ENCODE measurements at places on chromosomes 2 and 18. TPM values are rescaled to one million over a fixed set of nuclear protein-coding genes. Genes with fewer than 3 reads are reported as not detected.

The ERMN gene
- 1.1 TPM for total RNA-seq

GRCh38 chr2:217797661-217798069, 205.1 kb downstream of the TNS1 start:
- DNase-seq, result peak; percentile 36

The LINC00305 gene
- not detected for total RNA-seq

DNA sequence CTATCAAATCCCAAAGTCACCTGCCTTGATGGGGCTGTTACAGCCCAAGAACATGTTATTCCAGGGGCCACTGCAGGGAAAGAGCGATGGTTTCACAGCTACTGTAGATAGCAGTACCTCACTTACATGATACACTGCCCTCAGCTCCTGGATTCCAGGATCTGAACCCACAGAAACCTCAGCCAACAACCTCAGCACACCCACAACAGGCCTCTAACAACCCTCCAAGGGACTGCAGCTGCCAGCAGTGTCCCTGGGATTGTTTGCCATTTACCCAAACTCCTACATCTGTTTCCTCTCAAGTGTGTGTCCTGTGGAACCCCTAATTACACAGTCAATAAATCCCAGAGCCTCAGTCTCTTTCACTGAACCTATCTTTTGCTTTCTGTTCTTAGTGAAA, 28.2 kb downstream of the OSBPL1A start:
- DNase-seq, result no peak

DNA sequence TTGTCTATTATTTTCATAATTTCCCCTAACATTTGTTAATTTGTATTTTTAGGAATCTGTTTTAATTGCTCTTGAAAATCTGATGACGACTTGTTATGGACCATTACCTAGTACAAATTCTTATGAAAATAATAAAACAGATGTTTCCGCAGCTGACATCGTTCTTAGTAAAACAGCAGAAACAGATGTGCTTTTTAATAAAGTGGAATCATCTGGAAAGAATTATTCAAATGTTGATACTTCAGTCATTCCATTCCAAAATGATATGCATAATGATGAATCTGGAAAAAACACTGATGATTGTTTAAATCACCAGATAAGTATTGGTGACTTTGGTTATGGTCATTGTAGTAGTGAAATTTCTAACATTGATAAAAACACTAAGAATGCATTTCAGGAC, 69.9 kb downstream of the PMS1 start:
- no peak for DNase-seq

- DNase-seq, result no peak
Measured at GRCh38 chr2:169285531-169286235, 76.7 kb downstream of the LRP2 start.

The DLX1 gene
- not detected for total RNA-seq

DNA sequence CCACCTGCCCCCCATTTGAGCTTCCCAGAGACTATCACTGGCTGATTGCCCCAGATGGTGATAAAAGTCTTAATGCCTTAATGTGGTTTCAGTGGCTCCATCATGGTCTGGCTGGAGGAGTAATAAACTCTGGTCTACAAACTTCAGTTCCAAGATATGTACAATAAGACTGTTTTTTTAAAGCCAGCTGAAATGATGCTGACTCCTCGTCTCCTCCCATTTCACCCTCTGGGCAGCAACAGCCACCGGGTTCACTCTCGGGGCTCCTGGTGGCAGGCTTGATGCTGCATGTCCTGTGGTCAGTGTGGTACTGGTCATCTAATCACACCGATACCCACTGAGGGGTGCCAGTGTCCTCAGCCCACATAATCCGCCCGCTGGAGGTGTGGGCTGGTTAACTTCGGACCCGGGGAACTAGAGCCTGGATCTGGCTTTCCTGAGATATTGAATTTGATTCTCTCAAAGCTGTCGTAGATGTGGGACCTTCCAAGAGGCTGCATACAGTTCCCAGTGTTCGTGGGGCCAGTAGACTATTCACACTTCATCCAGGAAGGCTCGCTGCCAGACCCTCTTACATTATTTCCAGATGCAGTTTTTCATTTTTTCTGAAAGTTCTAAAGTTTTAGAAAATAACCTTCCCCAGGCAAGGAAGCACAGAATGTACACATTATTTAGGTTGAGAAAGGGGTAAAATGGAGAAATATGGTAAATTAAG, 95.3 kb downstream of the GALR1 start:
- no peak for DNase-seq

- no peak for DNase-seq
Measured at GRCh38 chr2:44707945-44708660, 233.4 kb upstream of the SIX3 start.

DNA sequence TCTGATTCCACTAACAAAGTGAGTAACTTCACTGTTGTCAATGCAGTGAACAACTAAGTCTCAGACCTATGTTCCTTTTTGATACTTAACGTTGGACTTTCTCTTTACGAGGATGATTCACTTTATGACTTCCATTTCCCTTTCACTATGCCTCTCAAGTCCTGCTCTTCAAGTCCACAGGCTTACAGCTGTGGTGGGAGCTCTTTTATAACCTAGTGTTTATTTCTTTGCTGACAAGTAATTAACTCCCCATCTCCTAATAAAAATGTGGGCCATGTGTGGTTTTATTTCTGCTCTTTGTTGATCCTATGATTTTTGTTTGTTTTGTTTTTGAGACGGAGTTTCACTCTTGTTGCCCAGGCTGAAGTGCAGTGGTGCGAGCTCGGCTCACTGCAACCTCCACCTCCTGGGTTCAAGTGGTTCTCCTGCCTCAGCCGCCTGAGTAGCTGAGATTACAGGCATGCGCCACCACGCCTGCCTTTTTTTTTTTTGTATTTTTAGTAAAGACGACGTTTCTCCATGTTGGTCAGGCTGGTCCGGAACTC, 142.1 kb downstream of the USP34 start:
- no peak for DNase-seq

GRCh38 chr2:27096748-27097297, 10.3 kb downstream of the KHK start:
- no peak for DNase-seq

The ITGB6 gene
- not detected for total RNA-seq

- no peak for DNase-seq
Measured at GRCh38 chr2:25606892-25607291, 66.5 kb downstream of the DTNB start.

The C2orf66 gene
- not detected for total RNA-seq

The FOXD4L1 gene
- total RNA-seq, result 0.19 TPM

GRCh38 chr2:186560254-186560653, 29.6 kb upstream of the ITGAV start:
- no peak for DNase-seq

DNA sequence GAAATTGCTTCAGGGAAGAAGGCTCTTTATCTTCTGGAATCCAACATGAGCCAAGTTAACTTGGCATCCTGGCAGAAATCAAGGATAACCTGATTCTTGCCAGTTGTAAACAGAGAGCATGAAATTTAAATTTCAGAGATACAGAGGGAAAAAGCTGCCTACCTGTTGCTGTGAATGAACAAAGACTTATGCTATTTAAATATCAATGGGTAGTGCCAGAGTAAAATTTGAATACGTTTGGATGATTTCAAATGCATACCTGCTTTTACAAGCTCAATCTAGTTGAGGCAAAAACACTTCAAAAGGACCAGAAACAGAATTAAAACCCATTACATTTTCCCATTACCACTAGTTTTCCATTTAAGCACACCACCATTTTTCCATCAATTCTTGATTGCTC, 60.9 kb downstream of the CHST9 start:
- no peak for DNase-seq

- no peak for DNase-seq
Measured at GRCh38 chr2:165533331-165533730, 63.8 kb downstream of the CSRNP3 start.

GRCh38 chr2:109346601-109347228, 217.7 kb downstream of the SH3RF3 start:
- no peak for DNase-seq
